ENCODE measurements at places on chromosomes 16 and 17.

- no peak for DNase-seq
These were observed 33.8 kb downstream of the FOXK2 start for GRCh38 chr17:82553210-82553930.

GRCh38 chr16:86391984-86392383 is 118.3 kb upstream of the FOXF1 start:
- DNase-seq = no peak

DNA sequence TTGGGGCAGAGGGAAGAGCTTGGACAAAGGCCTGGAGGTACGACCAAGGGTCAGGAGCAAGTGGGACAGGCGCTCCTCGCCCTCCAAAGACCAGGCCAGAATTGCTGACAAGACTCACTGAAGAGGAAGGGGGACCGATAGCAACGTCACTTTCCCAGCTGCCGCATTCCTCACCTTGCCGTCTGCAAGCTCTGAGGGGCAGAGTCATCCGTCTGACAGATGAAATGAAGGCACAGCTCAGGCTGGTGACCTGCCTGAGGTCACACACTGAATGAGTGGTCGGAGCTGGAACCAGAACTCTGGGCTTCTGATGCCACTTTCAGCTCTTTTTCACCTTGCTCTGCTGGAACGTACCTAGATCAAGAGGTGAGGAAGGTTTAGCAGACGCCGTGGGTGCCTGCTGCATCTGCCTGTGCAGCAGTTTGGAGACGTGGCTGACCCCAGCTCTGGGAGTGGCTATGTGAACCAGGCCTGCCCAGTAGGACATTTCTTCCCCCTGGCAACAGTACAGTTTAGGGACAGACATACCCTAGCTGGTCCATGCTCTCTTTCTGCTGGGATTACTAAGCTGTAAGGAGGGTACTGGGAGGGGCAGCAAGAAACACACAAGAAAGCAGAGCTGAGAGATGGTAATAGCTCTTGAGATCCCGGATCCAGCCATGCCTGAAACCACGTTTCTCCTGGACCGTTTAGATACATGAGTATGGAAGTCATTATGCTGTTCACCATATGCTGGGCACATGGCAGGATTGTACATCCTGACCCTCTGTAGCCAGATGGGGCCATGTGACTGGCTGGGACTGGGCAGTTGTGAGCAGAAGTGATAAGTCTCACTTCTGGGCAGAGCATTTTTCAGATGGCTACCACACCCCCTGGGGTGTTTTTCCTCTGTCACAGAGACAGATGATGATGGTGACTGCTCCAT is 50.9 kb downstream of the IL21R start:
- no peak for DNase-seq

DNA sequence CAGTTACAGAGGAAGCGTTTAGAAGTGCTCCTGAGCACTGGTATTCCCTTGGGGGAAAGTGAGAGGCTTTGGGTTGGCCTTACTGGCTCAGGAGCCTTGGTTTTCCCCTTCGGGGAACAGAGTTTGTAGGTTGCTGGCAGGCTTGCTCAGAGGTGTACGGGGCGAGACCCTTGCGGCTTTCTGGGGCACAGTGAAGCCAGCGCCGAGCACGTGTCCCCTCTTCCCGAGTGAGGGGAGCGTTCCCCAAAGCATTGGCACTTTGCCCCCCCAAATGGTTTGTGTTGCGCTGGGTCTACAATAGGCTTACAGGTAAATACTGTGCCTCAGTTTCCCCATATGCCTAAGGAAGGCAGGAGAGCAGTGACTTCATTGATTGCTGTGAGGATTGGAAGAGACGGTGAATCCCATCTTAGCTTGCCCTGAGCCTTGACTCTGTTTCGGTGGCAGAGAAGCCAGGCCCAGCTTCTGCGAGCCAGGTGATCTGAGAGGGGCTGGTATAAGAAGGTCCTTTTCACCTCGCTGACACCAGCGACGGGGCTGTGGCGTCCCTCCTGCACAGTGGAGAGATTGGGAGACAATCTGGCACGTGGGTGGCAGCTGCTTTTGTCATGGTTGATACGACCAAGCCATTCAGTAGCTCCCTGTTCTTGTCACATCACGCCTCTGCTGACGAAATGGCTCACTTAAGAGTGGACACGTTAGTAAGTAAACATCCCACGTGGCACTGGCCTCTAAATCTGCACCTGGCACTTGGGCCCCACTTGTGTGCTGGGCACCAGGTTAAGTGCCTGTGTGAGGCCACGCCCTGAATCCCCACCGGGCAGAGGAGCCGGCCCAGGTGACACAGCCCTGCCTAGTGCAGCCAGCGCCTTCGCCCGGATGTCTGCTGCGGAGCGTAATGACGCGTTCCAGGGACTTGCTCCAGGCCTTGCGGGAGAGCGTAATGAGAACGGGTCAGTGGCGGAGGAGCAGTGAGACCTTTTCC is 55.0 kb downstream of the MEAK7 start:
- DNase-seq = no peak

DNA sequence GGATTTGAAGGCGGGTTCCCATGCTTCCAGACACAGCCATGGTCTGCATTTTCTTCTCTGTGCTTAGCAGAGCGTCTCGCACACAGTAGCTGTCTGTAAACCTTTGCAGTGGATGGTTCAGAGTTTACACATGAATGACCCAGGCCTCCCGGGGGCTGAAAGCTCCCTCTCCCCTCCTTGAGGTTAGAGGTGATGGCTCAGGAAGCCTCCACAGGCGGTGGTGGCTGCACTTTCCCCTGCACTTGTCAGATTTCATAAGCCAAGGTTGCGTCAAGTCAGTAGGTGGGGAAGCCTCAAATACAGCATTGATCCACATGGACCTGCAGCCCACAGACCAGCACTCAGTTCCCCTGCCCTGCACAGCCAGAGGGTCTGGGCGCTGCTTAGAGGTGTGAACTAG is 211.9 kb downstream of the KATNIP start:
- no peak for DNase-seq

Measured in ecto neural progenitor cell (in vitro differentiated cells).